ENCODE measurements at places on chromosomes 12 and 14.
A peak's percentile ranks its signal among the peaks of the same experiment; 100 is the strongest.

DNA sequence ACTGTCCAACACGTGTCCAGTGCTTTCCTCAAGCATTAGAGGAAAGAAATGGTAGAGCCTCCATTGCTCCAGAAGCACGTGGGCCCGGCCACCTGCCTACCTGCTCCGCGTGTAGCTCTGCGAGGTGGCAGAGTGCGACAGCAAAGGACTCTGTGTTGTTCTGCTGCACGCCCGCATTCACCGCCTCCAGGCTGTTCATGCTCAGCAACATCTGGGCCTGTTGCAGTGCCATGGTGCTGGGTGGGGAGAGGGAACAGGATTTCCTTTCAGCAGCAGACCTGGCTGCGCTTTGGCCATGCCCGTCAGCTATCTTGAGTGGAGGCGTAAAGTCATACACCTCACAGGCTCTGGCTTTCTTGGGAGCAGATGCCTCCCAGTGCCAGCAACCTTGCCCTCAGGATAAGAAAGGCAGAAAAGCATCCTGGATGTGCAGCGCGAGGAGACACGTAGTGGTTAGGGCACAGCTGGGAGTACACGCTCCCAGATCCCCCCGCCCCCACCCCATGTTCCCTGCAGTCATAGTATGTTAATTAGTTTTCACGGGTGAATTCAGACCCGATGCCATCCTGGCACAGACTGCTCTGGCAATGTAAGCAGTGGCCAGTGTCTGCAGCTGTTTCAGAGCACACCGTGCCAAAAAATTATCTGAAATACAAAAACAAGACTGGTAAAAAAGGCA, 25.1 kb downstream of the ANAPC5 start:
- DNase-seq = no peak

GRCh38 chr12:32402946-32403345, 3.6 kb downstream of the FGD4 start:
- DNase-seq = no peak

GRCh38 chr14:60773558-60773957, 39.0 kb downstream of the MNAT1 start:
- DNase-seq = no peak

DNA sequence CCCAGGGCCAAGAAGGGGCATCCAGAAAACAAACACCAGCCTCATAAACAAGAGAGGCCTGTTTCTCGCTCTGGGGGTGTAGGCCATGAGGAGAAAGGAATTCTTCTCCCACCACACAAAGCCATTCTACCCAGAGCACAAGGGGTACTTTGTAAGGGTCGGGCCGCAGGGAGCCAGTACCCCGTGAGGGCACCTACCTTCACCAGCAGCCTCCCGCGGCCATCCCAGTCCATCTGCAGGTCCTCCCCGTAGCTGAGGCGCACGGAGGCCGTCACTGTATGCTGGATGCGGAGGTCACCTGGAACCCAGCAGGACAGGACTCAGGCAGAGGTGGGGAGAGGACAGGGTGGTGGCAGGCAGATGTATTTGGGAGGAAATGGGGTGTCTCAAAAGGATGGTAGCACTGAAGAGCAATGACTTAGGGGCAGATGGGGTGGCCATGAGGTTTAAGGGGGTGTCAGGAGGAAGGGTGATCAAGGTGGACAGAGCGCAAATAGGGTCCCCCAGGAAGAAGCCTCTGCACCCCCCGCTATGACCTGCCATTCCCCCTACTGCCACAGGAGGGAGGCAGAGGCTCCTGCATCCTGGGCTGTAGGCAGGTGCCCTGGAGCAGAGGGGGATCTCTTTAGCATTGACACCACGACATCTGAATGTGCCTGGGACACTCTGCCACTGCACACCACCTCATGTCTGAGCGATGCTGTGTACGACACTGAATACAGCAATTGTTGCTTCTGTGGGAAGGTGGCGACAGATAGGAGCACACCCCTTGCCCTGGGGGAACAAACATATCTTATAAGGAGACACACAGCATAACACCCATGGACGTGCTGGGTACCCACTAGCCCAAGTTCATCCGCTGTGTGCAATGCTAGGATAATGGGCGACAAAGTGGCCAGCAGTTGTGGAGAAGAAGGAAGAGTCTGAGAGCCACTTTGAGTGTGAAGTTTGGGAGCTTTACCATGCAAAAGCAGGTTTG, 61.4 kb downstream of the VWF start:
- DNase-seq = peak; percentile 50

DNA sequence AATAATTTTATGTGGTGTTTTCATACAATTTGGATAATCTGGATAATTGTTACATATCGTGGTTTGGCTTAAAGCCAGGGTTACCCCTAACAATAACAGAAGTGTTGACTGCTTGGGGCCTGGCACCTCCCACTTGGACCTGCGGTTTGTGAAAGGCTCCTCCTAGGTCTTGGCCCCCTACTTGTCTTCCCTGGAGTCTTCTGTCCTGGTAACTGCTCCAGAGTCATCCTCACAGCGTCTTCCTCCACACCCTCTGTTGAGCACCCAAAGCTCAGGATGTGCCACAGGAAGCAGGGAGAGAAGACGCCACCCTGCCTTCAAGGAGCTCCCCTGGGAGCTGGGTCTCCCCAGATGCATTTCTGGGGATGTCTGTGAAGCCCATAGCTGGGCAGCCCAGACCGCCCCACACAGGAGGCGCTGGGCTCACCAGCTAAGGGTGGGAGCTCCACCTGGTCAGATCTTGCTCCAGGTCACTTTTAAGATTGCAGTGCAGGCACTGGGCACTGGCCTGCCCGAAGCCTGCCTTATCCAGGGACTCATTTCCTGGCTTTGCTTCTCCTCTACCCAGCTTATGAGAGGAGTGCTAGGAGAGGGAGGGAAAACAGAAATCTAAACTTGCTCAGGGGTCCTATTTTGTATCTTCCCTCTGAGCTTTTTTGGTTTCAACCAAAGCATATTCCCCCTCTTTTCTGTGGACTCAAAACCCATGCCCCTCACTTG, 98.2 kb downstream of the ZFP36L1 start:
- DNase-seq = no peak

DNA sequence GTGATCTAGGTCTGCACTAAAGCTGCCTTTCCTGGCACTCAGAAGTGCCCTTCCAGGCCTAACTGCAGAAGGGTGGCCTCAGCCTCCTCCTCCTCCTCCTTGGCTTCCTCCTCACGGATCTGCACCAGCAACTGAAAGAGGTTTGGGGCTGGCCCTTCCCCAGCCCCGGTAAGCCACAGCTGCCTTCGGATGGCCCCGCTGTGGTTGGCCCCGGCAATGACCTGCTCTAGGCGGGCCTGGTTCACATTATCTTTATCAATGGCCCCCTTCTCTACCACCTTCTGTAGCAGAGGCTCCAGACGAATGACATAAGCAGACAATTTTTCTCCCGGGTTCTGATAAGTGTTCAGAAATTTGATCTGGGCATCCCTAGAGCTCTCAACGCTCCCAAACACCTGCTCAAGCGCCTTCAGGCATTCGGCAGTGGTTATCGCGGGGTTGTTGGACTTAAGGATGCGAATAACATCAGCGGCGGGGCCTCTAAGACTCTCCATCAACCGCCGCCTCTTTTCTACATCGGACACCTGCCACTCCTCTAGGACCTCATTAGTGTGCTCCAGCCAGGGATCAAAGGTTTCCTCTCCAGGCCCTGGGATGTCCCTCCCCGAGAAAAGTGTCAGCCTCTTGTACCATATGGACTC, 1.5 kb downstream of the PNMA1 start:
- no peak for DNase-seq

GRCh38 chr14:96634896-96635295, 132.7 kb downstream of the PAPOLA start:
- no peak for DNase-seq

GRCh38 chr12:95003921-95004272, 400 bp upstream of the NDUFA12 start:
- DNase-seq = no peak

DNA sequence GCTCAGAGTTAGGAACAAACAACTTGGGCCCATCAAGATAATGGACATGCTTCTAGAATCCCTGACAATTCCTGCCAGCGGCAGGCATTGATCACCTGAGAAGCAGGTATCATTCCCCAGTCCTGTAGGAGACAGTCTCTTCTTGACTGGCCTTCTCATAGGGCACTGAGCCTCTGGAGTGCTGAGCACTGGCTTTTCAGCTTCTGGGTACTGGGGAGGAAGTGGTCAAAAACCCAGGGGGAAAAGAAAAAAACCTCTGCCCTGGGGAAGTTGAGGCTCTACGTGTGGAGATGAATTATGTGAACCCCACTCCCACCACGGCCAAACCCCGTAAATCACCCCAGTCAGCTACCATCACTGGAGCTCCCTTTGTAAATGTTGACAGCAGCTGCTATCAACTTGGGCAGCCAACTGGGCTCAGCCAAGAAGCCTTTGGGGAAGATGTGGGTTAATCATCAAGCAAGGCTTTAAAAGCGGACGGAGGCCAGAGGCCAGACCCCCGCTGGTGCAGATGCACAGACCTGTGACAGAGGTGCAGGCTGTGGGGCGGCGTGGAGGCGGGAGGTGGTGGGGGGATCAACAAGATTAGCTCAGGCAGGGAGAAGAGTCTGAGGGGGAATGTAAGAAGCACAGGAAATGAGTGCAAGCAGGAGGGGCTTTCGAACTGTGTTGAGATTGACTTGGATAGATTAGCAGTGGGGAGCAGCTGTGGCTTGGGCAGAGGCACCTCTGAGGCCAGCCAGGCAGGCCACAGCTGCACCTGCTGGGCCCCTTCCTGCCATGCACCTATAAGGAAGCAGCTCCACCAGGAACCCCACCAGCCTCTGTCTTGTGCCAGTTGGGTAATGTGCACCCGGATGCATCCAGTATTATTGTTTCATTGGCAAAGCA, 105.4 kb upstream of the HIF1A start:
- DNase-seq = no peak

GRCh38 chr14:63375769-63376168, 57.0 kb upstream of the GPHB5 start:
- no peak for DNase-seq

GRCh38 chr14:55731881-55732498, 152.0 kb downstream of the KTN1 start:
- DNase-seq = peak; percentile 25

DNA sequence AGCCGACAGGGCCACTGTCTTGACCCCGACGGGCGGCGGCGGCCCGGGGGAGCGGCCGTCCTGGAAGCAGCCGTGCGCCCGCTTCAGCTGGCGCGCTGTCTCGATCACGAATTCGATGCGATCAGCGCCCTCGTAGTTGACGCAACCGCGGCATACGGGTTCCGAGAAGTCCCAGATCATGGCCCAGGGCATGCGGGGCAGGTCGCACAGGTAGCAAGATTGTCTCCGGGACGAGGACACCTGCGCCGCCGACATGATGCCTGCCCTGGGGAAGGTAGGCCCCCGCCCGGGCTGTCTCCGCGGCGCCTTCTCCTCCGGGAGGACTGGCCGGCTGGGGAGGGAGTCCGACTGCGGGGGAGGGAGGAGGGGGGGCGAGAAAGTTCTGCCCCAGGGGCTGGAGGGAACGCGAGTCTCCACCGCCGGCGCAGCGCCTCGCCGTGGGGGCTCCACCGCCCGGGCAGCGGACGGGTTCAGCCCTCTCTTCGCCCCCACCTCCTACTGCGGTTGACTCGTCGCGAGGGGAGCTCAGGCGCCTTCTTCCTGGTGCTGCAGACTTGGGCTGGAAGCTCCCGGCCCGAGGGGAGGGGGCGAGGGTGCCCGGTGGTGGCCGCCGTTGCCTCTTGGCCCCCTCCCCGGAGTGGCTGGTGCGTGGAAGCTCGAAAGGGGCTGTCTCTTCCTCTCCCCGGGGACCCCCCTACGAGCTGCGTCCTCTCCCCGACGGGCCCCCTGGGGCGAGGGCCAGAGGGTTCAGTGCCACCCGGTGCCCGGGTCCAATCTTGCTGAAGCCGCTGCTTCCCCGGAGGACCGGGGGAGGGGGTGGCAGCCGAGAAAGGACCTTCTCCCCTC, 747 bp downstream of the IRF2BPL start:
- peak; percentile 88 for DNase-seq

GRCh38 chr14:26598081-26598671, 343 bp upstream of the NOVA1 start:
- DNase-seq = no peak

DNA sequence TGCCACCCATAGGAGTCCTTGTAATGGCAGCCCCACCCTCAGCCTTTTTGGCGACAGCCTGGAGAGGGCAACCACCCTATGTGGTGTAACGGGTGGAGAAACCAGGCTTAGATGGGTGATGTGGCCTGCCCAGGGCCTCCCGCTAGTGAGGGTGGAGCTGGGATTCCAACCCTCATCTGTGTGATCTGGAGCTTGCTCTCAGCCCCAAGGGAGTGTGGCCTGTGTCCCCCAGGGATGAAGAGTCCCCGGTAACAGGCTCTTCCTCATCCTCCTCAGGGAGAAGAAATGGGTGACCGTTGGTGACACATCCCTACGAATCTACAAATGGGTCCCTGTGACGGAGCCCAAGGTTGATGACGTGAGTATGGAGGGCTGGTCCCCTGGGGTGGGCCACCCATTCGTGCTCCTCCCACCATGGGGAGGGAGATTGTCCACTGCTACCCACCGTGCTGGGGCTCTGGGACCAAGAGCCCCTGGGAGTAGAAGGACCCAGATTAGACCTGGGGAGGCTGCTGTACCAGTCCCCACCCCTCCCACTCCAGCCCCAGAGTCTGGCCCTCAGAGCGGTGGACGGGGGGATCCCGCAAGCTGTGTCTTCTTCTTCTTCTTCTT, 8.8 kb downstream of the BCL7A start:
- no peak for DNase-seq

- no peak for DNase-seq
Measured at GRCh38 chr14:75661499-75661814, 411 bp downstream of the TTLL5 start.

Measured in stimulated activated naive CD4-positive, alpha-beta T cell (primary cell).